ENCODE measurements at places on chromosomes 1 and 21.

GRCh38 chr1:944341-945325 lies 14.4 kb downstream of the NOC2L start:
- no peak for DNase-seq

- no peak for DNase-seq
Observed at GRCh38 chr1:7789828-7790227, 5.7 kb downstream of the PER3 start.

- no peak for DNase-seq
Observed at GRCh38 chr1:230507666-230508402, 81.7 kb upstream of the PGBD5 start.

GRCh38 chr1:46220808-46221207 lies 17.7 kb downstream of the LURAP1 start:
- DNase-seq = no peak

DNA sequence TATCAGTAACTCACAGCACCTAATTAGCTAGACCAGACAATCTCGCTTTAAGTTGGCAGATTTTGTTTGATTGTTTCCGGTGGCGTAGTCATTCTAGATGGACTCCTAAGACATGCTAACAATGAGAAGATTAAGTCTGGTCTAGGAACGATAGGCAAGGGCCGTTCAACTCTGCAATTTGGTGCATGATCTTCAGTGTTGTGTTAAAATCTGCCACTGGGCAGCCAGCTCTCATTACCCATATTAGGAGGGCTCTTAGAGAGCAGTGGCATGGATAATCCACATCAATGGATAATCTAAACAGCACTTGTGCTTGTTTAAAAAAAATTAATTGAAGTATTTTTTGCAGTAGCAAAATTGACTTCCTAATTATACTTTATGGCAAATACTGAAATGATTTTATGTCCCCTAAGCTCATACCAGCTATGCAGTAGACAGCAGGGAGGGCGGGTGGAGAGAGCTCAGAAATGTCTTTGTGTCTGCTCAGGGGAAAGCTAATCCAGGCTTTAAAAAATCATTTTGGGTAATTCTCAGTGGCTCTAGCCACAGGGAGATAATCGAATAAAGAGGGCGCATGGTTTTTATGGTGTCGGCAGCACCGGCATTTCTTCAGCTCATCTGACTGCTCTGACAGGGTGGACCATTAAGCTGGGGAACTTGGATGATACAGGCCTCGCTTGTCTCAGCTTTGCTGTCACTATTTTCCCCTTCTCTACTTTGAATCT lies 48.5 kb upstream of the IKBKE start:
- DNase-seq = no peak

- no peak for DNase-seq
Observed at GRCh38 chr21:37184784-37185593, 82.1 kb downstream of the VPS26C start.

DNA sequence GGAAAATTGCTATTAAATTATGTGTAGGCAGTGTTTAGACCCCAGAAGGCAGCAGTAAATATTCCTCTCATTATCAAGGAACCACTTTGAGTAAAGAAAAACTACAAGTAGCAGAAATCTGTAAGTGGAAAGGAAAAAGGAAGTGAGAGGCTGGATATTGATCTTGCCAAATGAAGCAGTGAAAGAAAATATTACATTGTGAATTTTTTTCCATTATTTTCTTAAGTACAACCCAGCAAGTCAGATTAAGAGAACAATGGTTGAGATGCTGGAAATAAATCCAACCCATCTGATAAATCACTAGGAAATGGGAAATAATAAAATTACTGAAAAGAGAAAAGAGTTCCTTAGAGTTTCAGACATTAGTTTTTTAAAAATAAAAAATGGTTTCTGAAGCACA lies 106.7 kb downstream of the HMCN1 start:
- DNase-seq = no peak

DNA sequence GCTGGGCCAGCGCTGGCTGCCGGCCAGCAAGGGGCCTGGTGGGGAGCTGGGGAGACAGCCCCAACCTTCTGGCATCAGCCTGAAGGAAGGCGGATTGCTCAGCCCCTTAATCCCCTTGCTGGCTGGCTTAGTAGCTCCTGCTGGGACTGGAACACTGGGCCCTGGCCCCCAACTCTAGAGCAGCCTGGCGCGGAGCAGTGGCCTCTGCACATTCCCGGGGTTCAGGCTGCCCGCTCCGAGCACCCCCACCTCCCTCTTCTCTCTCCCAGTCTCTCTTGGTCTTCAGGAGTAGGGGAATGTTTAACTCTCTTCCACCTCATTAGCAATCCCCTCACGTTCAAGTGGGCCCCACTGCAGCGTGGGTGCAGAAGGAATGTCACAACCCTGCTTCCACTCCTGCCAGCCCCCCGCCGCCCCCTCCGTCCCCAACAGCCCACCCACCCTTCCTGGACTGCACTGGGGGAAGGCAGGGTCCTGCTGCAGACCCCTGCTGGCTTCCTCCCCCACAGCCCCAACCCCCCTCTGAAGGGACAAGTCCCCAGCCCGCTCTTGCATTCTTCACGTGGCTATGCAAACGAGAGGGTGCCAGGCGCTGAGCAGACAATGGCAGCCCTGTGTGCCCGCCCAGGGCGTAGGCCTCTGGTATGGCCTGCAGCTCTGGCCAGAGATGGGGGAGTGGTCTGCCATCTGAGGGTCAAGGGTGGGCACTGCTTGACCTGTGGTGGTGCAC lies 980 bp upstream of the CLDN19 start:
- no peak for DNase-seq

All from NCI-H2081 (cell line).